ENCODE measurements at places on chromosomes 3 and 15.
A peak's percentile ranks its signal among the peaks of the same experiment; 100 is the strongest.

DNA sequence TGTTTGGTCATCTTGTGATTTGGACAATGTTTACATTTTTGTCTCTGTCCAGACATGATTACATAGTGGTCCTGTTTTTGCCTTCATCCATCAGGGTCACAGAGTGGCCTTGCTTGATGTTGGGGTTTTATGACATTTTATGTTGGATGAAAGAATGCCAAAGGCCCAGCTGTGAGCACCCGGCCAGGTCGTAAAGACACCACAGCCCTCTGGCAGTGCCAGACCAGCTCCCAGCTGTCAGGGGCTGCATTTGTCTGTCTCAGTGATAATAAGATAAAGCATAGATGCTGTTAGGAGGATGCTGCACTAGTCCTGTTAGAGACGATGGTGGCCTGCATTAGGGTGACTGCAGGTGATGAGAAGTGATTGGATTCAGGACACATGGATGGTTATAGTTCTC, 117.5 kb downstream of the FAM174B start:
- no peak for DNase-seq

- no peak for DNase-seq
These were observed 1.0 kb downstream of the HYAL1 start for GRCh38 chr3:50302095-50303012.

DNA sequence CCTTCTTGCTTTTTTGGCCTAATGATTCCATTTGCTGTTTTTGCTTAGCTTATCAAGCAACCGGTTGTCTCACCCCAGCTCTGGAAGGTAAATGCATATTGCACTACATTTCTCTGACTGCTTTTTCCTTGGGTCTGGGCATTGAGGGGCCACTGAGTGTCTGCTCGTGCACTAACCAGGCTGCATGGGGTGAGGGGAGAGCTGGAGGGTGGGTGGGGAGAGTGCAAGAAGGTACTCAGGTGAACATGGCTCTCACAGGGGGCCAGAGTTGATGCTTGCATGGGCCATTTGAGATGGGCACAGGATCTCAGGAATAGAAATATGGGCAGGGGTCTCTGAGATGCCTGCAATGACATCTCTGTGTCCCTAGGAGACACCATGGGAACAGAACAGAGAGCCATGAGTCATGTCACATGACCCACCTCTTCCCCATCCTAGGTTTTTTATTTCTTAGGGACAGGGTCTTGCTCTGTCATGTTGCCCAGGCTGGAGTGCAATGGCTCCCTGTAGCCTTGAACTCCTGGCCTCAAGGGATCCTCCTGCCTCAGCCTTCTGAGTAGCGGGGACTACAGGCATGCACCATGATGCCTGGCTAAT, 6.2 kb downstream of the ALPK3 start:
- no peak for DNase-seq

DNA sequence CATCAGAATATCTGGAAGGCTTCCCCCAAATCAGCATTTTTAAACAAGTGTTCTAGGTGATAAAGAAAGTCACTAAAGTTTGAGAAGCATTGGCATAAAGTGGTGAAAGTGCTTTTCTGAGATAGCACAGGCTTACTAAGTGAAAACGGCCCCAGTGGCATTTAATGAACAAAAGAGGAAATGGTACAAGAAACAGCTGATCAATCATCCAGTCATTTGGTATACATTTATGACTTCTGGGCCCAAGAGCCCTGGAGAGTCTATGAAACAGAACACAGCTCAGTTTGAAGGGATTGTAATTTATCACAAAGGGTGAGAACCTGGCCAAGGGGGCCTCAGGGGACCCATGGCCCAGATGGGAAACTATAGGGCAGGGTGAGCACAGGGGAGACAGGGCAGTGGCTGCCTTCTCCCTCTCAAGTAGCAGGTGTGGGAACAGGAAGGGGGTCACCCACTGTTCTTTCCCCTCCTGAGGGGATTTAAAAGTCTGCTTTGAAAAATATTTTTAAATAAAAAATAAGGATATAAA, 265.5 kb upstream of the ROPN1 start:
- DNase-seq, result no peak

GRCh38 chr3:187870360-187871203, 125.3 kb upstream of the BCL6 start:
- DNase-seq, result no peak

DNA sequence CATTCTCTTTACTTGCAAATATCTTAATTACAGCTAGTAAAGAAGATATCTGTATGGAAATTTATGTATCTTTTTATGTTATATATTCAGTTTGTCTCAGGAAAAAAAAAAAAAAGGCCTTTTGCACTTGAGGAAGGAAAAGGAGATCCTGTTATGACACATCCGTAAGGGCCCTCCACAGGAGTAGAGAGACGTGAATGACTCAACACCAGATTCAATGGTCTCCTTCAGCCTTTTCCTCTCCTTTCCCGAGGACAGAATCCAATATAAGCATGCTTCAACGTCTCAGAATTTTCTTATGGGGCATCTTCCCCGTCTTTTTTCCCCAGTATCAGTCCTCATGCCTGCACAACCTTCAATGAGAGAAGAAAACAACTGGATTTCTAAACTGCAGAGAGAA, 340.3 kb downstream of the NTRK3 start:
- no peak for DNase-seq

GRCh38 chr3:99656624-99657023, 18.2 kb downstream of the COL8A1 start:
- DNase-seq, result no peak

GRCh38 chr15:62060113-62060895, at the start of gene VPS13C:
Gene VPS13C, minus strand, starts transcription at chr15:62060447. Its CDS starts 73 bp downstream, at chr15:62060374.
- DNase-seq, result peak; percentile 79

DNA sequence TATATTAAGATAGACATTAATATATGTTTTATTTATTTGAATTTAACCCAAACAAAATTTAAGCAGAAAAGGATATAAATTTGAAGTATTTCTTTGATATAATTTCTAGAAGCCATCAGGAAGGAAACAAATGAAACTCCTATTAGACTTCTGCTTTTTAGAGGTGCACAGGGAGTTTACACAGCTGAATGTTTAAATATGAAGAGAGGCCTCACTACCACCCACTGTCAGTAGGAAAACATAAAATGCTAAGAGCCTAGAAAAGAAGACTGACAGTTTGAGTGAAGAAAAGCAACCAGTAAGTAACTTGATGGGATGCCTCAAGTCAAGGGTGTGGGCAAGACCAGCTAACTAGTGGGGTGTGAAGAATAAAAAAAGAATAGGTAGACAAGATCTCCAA, 19.7 kb downstream of the PLSCR2 start:
- DNase-seq, result no peak

- DNase-seq, result no peak
These were observed 243.1 kb upstream of the LRRFIP2 start for GRCh38 chr3:37417297-37418082.

GRCh38 chr3:87191641-87192040, 35.5 kb upstream of the CHMP2B start:
- no peak for DNase-seq

GRCh38 chr3:159828542-159828943, 160.1 kb upstream of the IL12A start:
- DNase-seq, result no peak

GRCh38 chr3:67635257-67635656, 19.2 kb downstream of the SUCLG2 start:
- no peak for DNase-seq

DNA sequence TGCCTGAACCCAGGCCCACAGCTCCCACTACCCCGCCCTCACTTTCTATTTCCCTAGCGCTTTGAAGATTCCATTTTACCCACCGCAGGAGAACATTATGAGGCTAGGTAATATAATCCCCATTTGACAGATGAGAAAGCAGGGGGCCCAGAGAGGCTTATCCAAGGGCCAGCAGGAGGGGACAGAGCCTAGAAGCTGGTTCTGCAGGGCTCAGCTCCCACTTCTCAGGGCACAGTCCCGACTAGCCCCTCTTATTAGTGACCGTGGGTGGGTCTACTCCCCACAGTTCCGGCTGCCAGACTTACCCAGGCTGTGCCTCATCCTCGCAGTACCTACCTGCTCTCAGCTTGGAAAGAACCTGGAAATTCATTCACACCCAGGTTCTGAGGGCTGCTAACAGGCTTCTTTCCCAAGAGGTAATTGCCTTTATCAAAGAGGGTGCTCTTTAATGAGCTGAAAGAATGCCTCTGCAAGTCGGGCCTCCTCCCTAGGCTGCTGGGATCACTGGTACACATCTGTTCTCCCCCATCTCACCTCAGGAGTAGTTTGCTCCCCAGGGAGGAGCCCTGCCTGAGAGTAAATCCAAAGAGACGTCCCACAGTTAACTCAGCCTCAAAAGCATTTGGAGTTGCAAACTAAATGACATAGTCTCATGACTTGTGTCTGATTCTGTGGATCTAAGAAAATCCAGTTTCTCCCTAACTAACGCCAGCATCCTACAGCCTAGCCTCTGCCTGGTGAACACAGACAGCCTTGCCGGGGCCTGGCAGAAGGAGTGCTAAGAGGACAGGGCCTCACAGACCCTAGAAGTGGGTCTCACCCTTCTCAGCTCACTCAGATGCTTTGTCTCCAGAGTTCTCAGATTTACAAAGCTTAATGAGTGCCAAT, 125.0 kb downstream of the CHSY1 start:
- no peak for DNase-seq

DNA sequence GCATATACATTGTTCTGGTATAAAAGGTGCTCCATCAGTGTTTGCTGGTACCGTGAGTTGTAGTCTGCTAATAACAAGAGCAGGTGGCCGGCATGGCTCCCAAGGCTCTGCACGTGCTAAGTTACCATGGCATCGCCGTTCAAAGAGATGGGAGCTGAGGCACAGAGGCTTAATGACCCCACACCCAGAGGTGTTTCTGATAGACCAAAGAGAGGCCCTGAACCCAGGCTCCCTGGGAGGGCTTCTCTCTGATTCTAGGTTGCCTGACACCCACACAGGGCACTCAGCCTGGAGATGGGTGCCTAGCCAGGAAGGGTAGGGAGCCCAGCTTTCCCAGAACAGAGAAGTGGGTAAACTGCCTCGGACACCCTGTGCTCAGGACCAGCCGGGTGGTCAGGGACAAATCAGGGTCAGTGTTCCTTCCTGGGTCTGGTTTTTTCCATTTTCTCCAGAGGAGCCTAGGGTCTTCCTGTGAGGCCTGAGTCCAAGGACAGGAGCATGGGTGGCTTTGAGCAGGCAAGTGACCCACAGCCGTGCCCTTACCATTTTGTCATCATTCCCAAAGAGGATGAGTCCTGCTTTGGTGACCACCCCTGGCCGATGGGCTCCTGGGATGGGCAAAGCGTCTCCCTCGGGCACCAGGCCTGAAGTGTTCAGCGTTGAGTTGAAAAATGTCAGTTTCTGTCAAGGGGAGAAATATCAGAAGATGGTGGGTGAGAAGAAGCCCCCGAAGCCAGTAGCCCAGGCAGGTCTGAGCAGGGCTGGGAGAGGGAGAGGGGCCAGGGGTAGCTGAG, 27.3 kb downstream of the ALDH1L1 start:
- no peak for DNase-seq

DNA sequence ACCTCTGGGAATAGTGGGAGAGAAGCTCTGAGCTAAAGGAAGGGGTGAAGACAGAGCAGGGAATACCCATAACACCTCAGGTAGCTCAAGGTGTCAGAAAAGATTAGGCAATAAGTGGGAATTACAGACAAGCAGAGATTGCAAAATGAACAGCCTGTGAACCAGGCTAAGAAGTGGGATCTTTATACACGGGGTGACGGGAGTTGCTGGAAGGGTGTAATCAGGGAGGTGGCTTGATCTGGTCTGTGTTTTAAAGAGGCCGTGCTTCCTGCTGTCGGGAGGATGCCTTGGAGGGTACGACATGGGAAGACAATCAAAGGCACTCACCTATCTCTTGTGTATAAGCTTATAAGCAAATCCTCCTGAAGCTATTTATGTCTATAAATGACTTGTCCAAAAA, 216.3 kb downstream of the CLSTN2 start:
- DNase-seq, result no peak

GRCh38 chr15:78103406-78104118, 11.2 kb downstream of the SH2D7 start:
- no peak for DNase-seq

- DNase-seq, result no peak
These were observed 30.8 kb downstream of the GALNT15 start for GRCh38 chr3:16205156-16205870.

DNA sequence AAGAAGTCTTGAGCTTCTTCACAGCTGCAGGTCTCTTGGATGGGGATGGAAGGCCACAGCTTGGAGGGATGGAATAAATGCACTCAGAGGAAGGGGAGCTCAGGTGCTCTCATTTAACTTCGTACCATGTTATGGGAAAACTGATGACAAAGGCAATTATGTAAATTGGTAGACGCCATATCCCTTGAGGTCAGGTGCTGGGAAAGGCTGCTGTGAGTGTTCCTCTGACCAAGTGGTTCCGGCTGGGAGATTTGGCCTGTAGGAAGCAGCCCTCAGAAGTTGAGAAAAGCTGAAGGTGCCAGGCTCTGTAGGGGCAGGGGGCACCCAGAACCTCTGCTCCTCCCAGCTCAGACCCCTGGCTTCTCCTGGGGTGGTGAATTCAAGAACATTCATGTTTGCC, 47.1 kb downstream of the FAH start:
- no peak for DNase-seq

- peak; percentile 57 for DNase-seq
These were observed 748 bp downstream of the CCNL1 start for GRCh38 chr3:157159037-157159761.

GRCh38 chr3:110816008-110816407, 255.6 kb upstream of the NECTIN3 start:
- DNase-seq, result no peak

DNA sequence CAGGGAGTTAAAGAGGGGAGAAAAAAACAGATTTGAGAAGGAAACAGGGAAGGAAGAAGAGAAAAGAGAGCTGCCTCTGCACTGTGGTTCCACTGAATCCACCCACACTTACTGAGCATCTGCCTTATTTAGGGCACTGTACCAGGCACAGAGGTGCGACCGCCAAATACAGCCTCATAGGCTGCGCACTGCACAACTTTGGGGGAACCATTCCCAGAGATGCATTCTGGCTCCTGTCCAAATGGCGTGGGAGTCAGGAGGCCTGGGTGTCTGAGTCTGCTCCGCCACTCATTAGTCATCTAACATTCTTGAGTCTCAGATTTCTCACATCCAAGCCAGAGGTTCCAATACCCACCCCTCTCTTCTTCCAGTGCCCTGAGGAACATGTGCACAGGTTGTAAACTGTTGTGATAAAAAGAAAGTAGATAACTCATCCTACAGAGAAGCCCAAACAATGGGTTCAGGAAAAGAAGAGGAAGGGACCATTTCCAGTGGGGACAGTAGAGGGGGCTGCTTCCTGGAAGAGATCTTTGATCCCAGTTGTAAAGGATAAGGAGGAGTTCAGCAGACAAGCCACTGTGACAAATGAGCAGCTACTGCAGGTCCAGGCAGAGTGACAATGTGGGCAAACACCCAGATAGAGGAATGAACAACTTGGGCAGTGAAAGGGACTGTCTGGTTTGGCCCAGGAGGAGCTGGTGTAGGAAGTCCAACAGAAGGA, 254.6 kb downstream of the UACA start:
- DNase-seq, result no peak

Data from stimulated activated CD4-positive, alpha-beta T cell treated with anti-CD3 and anti-CD28 coated beads, Interleukin-1b, Interleukin-23, amount 100 ng/mL, for 1 hour (primary cell).